ENCODE measurements at places on chromosomes 2 and 18.

GRCh38 chr2:151775057-151775740 lies 40.9 kb upstream of the NEB start:
- DNase-seq, result no peak

- DNase-seq, result no peak
Observed at GRCh38 chr2:194672994-194673393, 984.0 kb upstream of the SLC39A10 start.

- no peak for DNase-seq
Observed at GRCh38 chr2:142834021-142834420, 43.4 kb upstream of the KYNU start.

DNA sequence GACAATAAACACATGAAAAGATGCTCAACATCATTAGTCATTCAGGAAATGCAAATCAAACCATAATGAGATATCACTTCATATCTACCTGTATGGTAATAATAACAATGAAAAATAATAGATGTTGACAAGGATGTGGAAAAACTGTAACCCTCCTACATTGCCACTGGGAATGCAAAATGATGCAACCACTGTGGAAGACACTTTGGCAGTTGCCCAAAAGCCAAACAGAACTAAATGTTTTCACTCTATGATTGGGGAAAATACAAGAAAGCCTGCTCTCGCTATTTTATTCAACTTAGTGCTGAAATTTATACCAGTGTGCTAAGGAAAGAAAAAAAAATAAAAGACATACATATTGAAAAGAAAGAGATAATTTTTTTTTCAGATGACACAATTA lies 934.5 kb downstream of the CNTNAP5 start:
- DNase-seq, result no peak

DNA sequence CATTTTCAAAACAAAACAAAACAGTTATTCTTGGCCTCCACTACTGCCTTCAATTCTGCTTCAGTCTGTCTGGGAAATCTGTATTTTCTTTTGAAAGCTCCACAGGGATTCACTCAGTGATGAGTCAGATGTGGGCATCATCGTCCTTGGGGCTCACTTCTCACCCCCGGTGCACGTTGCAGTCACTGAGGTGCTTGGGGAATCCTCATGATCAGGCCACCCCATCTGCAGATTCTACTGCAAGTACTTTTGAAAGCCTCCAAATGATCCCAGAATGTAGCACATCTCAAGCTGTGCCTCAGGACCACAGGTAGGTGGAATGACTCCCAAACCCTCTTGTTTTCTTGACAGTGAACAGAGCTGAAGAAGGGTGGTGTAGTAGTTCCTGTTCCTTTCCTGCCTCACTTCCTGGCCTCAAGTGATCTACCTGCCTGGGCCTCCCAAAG lies 34.3 kb downstream of the LPIN2 start:
- no peak for DNase-seq

GRCh38 chr2:48268671-48269070 lies 261.3 kb upstream of the STON1 start:
- DNase-seq, result no peak

DNA sequence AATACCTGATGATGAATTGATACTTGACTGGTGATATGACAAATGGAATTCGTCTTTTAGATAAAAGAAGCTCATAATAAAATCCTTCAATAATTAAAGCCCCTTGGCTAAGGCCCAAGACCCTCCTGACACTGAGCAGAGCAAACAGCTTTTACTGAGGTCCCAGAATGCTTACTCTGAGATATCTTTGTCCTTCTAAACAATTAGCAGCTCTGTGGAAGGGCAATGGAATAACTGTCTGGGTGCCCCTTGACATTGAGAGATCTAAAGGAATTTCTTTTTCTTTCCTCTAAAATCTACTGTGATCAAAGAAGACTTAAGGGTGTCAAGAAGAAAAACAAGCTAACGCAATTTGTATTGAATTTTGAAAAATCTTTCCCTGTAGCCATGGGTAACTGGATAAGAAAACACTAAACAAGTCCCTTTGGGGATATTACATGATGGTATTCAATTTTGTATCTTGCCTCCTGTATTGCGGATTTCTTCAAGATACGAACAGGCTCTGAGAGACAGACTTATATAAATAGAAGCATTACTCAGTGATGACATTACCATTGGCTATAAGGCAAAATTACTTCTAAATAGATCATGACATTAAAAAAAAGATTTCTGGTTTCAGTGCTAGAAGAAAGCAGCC lies 128.8 kb downstream of the MREG start:
- no peak for DNase-seq
